ENCODE measurements at places on chromosomes 2 and 18.

GRCh38 chr18:3186678-3187658 is 32.8 kb downstream of the MYOM1 start:
- no peak for DNase-seq

- peak; percentile 93 for DNase-seq
Observed at GRCh38 chr2:12719400-12720277, 2.9 kb downstream of the TRIB2 start.

GRCh38 chr2:215080545-215080944 is 57.9 kb downstream of the ABCA12 start:
- no peak for DNase-seq

- no peak for DNase-seq
Observed at GRCh38 chr2:73359915-73360697, 25.5 kb upstream of the ALMS1 start.

- no peak for DNase-seq
Observed at GRCh38 chr2:174529916-174530315, 43.1 kb upstream of the GPR155 start.

DNA sequence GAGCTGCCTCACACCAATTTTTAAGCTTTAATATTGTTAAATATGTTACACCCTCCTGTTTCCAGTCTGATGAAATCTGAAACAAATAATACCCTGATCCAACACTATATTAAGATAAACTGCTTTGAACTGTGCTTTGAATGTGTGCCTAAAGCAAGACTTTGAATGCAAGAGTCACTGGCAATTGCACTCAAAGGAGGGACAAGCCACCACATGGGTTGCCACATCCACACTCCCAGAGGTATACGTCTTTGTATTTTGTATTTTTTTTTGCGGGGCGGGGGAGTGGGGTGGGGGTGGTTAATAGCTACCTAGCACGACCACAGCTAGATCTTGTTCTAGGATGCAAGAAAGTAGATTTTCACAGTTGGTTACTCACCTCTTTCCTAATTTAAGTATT is 1.8 kb upstream of the ZEB2 start:
- no peak for DNase-seq

GRCh38 chr2:144679942-144680341 is 160.0 kb upstream of the ZEB2 start:
- no peak for DNase-seq

GRCh38 chr2:125371867-125372266 is 1284.1 kb upstream of the GYPC start:
- no peak for DNase-seq

- no peak for DNase-seq
Observed at GRCh38 chr2:39778233-39778632, 825 bp downstream of the THUMPD2 start.

DNA sequence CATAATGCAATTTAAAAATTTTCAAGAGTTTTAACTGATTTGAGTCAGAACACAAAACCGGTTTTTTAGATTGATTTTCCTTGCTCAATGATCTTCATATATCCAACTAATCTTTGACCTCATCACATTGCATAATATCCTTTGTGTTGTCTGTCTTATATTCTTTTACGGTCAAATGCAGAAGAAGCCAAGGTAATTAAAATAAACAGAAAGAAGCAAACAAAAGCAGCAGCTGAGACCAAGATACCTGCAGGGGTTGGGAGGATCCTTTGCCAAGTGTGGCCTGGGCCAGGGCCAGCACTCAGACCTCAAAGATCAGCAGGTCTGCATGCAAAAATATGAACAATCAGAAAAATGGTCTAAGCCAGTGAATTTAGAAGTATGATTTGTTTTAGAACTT is 428.9 kb upstream of the NETO1 start:
- no peak for DNase-seq

- DNase-seq: no peak
Observed at GRCh38 chr2:127641846-127642507, 4.0 kb upstream of the GPR17 start.

DNA sequence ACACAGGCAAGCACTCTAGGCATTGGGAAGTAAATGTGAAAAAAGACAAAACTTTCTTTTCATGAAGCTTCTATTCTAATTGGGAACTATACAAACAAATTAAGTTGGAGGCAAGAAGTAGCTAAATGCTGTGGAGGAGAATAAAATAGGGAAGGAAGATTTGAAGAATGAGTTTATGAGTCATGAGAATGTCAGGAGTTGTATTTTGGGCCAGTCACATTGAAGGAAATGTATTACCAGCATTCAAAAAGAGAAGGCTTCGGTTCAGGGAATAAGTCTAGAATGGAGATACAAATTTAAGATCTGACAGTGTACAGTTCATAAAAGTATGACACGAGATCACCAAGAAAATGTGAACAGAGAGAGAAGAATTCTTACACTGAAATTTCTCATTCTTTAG is 666.5 kb downstream of the ADCYAP1 start:
- no peak for DNase-seq

- DNase-seq: no peak
Observed at GRCh38 chr18:48037481-48038271, 107.2 kb upstream of the SMAD2 start.

DNA sequence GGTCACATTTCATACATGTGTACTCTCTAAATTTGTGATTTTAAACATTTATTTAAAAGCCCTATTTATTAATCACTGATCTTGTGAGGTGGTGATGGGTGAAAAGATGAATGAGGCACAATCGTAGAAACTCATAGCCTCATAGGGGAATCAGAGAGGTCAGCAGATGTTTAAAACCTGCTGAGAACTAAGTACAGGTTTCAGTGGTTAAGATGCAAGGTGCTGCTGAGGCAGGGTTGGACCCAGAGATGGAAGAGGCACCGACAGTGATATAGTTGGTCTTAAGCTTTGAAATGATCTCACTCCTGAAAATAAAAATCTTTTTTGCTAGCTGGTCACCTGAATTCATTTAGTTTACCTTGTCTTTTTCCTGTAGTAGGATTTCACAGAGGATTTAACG is 49.6 kb downstream of the LINC00305 start:
- no peak for DNase-seq

- no peak for DNase-seq
Observed at GRCh38 chr2:174744111-174744510, 20.2 kb downstream of the CHRNA1 start.

GRCh38 chr2:240601831-240602160 is 15.3 kb downstream of the CAPN10 start:
- DNase-seq: no peak

DNA sequence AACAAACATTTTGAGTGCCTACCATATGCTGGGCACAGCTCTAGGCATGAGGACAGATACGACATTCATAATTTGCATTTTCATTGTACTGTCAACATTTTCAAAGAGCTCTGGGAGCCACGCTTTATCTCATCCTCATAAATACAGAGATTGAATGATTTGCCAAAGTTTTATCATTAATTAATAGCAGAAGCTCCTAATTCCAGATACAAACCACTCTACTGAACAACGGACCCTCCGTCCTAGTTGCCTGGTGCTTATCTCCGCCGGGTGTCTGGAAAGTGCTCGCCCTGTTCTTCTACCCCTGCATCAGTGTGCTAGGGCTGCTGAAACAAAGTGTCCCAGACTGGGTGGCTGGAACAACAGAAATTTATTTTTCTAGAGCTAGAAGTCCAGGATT is 23.8 kb downstream of the SERTAD2 start:
- no peak for DNase-seq

DNA sequence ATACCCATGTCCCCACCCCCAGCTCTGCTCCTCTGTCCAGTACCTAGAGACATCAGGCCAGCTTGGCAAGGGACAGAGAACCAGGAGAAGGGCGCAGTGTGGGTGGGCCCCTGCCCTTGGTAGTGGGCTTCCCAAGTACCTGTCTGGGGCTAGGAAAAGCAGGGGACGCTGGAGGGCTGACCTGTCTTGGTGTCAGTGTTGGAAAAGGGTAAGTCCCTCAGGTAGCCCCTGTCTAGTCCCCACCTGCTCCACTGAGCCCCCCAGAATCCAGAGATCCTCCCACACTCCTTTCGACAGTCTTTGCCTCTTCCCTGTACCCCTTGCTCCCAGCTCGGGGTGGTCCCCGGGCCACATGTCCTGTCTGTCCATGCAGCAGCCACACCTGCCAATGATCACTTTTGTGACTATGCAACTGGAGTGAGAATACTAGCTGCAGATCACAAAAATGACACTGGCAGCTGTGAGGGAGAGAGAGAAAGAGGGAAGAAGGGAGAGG is 14.6 kb downstream of the DNAJB2 start:
- no peak for DNase-seq

- no peak for DNase-seq
Observed at GRCh38 chr2:195521589-195521988, 135.4 kb upstream of the SLC39A10 start.

- no peak for DNase-seq
Observed at GRCh38 chr2:100064165-100064564, 78.2 kb downstream of the AFF3 start.

DNA sequence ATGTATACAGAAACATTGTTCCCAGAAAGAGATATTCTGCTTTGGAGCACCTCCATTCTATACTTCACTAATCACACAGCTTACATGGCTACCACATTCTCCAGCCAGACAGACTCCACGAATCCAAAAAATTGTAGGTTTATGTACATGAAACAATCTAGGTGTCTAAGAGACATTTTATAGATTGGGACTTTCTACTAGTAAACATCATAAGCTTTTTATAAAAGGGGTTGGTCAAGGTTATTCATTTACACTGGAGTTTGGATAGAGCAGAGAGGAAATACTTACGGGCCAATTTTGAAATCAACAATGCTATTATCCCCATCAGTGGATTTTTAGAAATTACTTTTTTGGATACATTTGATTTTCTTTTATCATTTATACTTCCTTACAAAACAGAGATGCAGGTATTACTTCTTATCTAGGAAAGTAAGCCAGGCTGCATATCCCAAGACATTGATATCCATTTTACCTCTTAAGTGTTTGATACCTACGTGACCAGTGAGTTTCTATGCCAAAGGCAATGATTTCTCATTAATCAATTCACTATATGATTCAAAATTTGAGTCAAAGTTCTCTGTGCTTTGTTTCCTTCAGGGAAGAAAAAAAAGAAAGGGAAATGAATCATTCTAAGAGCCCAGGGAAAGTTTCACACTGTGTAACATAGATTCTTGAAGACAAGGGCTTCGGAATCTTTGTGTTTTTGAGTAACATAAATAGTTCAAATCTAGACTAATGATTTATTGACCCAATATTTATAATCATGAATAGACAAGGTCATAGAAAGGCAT is 140.5 kb downstream of the PTH2R start:
- no peak for DNase-seq

- peak; percentile 57 for DNase-seq
Observed at GRCh38 chr18:35756506-35757117, 175.1 kb downstream of the GALNT1 start.

DNA sequence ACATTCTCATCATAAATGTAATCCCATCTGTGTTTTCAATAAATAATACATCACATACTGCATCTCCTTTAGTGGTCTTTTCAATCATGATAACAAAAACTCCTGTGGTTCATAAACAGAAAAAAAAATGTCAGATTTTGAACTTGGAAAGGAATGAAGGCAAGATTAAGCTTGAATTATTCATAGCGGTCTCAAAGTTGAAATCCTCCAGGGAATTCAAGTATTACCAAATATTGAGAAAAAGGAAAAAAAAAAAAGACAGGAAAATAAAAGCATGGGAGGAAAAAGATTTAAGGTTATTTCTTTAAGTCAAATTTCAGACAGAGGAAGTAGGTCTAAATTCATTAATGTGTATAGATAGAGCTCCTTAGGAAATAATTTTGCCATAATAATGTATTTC is 92.1 kb downstream of the COLEC12 start:
- peak; percentile 35 for DNase-seq

- peak; percentile 24 for DNase-seq
Observed at GRCh38 chr2:42105330-42106256, 57.8 kb downstream of the PKDCC start.

DNA sequence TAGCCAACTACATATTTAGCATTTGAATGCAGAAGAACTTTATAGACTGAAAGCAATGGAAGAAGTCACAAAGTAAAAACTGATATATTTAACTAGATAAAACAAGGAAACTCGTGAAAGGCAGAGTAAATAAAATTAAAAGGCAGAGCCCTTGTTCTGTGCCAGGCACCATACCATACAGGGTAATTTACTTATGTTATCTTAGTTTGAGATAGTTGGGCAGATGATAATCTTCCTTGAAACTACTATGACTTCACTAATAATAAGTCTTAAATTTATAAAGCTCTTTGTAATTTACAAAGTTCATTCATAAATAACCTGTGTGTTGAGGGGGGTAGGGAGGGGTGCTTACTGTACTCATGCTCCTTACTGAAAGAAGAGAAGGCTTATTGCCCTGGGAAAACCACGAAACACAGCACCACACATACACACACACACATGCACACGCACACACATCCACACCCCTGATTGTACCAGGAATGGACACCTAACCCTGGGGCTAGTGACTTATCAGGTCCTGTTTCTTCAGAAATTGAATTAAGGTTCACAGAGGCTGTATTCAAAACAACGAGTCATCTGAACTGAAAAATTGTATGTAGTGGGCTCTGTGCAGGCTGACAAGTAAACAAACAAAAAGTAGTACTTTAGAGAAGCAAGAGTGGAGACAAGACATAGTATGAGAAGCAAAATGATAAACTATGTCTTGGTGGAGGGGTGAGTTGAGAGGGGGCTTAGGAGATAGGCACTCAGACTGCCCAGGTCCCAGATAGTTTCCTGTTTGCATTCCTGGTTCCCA is 38.1 kb downstream of the AGFG1 start:
- DNase-seq: peak; percentile 38

DNA sequence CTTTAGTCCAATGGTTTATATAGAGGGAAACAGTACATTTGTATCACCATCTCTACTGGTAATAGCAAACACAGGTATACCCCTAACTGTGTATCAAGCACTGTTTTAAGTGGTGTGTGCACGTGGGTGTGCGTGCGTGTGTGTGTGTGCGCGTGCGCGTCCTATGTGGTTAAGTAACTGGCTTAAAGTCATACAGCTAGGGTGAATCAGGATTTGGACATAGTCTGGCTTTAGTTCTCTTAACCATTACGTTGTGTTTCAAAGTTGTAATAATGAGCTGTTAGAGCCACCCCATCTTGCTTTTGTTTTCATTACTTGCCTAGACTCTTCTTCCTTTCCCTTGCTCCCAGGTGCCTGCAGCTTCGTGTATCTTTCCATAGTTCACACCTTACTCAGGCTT is 2.1 kb downstream of the HADHB start:
- peak; percentile 53 for DNase-seq

- no peak for DNase-seq
Observed at GRCh38 chr2:235011929-235012631, 60.3 kb downstream of the SH3BP4 start.

GRCh38 chr2:180158961-180159360 is 151.9 kb upstream of the CWC22 start:
- DNase-seq: peak; percentile 26

- peak; percentile 89 for DNase-seq
Observed at GRCh38 chr18:45993438-45993837, 26.3 kb upstream of the EPG5 start.

DNA sequence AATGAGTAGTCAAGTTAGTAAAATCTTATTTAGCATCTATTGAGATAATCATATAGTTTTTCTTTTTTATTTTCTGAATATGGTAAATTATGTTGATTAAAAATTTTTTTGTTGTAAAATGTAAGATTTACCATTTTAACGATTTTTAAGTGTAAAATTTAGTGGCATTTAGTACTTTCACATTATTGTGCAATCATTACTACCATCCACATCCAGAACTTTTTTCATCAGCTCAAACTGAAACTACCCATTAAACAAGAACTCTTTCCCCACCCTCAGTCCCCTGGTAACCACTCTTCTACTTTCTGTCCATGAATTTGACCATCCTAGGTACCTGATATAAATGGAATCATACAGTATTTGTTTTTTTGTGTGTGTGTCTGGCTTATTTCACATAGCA is 11.1 kb downstream of the RAB3GAP1 start:
- peak; percentile 7 for DNase-seq

GRCh38 chr2:226701052-226701451 is 98.6 kb downstream of the IRS1 start:
- DNase-seq: peak; percentile 99
